ENCODE measurements at places on chromosomes 6 and 20.

- DNase-seq = no peak
Observed at GRCh38 chr20:50673466-50674137, 17.7 kb downstream of the RIPOR3 start.

DNA sequence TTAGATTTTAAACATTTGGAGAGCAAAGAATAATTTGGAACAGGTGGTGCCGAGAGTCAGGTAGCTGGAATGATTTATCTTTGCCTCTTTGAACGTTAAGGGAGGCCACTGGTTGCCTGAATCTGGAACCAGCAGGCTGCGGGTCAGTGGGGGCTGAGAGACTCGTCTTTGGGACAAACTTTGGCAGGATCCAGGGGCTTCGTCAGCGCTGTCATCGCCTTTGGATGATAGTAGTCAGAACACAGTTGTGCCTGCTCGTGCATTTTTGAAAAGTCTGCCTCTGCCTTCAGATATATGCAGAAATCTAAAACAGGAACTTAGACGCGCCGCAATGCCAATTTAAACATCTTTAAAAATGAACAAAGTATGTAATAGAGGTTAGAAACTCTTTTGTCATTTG, 5.0 kb downstream of the EYA2 start:
- no peak for DNase-seq

DNA sequence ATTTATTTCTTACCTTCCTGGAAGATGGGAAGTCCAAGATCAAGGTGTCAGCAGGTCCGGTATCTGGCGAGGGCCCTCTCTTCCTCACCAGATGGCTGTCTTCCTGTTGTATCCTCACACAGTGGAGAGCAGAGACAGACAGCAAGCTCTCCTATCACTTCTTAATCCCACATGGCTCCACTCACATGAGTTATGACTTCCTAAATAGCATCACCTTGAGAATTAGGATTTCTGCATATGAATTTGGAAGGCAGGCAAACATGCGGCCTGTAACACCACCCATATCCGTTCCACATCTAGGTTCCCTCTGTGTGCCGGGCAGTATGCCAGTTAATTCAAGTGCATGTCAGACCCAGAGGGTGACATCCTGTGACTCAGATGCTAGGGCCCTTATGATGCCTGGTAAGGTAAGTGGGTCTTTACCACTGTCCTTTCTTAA, 2.1 kb downstream of the RAET1E start:
- DNase-seq = peak; percentile 31

DNA sequence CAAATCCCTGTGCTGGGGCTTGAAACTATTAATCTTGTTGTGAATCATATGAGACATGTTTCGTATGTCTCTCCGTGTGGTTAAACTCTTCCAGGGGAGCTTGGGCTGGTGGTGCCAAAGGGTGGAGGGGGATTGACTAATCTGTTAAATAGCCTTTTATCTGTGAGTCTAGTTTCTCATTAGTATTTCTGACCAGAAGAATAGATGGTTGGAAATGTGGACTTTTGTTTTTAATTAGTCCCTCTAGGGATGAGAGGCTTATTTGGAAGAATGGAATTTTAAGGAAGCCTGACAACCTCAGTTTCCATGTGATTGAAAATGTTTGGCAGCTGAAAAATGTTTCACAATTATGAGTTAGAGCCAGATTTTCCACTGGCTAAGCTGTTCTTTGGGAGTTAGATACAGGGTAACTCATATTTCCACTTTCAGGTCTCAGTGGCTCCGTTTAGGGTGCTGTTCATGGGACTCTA, 117.3 kb downstream of the BCKDHB start:
- DNase-seq = no peak

GRCh38 chr6:37546141-37546871, 46.6 kb upstream of the CCDC167 start:
- DNase-seq = no peak

- DNase-seq = no peak
Observed at GRCh38 chr6:167572106-167572505, 247.2 kb downstream of the TTLL2 start.

- DNase-seq = no peak
Observed at GRCh38 chr6:167861424-167861823, 34.7 kb downstream of the AFDN start.

- no peak for DNase-seq
Observed at GRCh38 chr6:128233531-128233930, 286.9 kb downstream of the PTPRK start.
